ENCODE measurements at places on chromosomes 4 and X.
A peak's percentile ranks its signal among the peaks of the same experiment; 100 is the strongest.

- no peak for DNase-seq
Observed at GRCh38 chrX:100647095-100647494, 3.1 kb downstream of the SRPX2 start.

- no peak for DNase-seq
Observed at GRCh38 chr4:179278647-179279046, 1836.4 kb upstream of the AGA start.

DNA sequence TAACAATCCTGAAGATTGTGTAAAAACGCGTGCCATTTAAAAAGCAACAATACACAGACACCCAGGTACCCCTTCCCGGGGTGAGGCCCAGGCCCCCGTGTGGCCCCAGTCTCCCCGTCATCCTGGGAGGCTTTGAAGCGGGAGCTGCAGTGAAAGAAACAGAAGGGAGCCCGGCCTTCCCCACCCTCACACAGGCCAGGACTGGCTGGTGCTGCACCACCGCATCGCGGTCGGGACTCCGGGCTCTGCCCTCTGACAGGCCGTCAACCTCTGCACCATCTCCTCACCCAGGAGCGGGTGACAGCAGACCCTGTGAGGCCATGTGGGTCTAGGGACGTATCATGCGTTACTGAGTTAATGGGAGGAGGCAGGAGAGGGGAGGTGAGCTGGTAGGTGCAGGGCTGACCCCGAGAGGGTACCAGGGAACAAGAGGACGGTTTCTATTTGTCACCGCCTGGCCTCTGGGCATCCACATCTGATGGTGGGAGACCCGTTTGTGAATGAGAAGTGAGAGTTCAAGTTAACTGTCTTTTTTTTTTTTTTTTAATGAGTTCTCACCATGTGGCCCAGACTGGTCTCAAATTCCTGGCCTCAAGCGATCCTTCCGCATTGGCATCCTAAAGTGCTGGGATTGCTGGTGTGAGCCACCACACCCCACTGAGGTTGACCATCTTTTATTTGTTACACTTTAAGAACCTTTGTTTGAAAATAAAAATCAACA lies 27.3 kb downstream of the PIGG start:
- no peak for DNase-seq

DNA sequence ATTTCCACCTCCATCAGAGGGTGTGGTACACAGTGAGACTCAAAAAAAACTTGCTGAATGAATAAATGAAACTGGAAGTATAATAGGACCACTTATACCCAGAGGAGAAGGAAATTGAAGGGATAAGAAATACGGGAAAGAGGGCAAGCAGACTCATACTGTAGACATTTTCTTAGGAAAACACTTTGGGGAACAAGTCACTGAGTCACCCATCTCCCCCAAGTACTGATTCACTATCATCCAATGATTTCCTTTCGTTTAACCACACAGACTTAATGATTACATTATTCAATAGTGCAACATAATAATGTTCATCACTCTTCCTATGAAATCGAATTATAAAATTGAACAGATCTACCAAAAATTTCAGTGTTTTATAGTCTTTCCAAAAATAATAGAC lies 97.1 kb downstream of the LDB2 start:
- no peak for DNase-seq

GRCh38 chrX:39152106-39152649 lies 350.9 kb downstream of the MID1IP1 start:
- no peak for DNase-seq

DNA sequence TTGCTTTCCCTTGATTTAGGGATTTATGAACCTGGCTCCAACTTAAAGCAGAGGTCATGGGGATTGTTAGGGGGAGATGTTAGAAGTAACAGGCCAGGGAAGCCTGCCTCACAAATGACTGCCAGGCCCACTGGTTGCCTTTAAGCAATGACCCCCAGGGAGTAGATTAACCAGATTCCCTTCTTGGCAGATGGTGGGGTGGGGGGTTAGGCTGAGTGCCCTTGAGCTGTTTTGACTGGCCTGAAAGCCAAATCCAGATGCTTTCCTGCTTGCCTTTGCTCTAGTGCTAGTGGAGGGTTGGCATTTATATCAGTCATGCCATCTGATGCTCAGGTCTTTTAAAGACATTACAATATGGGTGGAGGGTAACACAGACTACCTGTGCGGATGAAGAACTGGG lies 128.1 kb downstream of the TMEM164 start:
- no peak for DNase-seq

DNA sequence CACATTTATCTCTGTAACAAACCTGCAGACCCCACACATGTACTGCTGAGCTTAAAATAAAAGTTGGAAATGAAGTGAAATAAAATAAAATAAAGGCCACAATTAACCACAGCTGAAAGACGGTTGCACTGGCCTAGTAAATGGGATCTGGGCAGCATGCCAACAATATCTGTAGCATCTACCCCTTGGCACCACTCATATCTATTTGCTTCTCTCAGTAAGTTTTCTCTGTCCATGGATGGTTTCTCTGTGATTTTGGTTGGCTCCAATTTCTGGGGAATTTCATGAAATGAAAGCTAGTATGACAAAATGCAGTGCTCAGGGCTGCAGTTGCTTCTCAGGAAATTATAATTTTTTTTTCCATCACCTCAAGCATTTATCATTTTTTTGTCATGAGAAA lies 172.0 kb upstream of the IL15 start:
- no peak for DNase-seq

DNA sequence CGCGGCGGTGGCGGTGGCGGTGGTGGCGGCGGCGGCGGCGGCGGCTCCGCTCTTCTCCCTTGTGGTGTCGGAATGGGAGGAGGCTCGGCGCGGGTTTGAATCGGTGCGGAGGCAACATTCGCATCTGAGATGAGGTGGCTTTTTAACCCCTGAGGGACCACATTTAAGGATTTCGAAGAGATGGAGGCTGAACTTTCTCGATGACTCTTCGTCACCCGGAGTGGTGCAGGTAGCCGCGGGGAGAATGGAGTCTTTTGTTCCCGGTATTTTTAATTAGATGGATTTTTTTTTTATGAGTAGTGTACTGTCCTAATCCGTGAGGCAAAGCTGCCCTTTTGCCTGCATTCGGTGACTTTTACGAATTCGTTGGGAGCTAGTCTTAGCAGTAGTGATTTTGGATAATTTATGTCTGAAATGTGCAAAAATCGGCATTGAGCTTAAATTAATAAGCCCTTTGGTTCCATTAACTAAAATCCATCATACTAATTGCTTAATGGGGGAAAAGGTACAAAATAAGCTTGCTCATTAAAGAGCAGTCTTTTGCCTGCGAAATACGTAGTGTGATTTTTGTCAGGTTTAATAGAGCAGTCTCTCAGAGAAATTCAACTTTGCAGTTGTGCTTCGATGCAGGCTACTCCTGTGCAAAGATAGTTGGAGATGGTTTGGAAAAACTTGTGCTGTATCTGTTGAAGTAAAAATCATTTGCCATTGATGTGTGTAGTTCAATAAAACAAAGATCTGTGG lies 206.2 kb downstream of the TENM3 start:
- DNase-seq: no peak

GRCh38 chr4:150581056-150581605 lies 820 bp upstream of the MAB21L2 start:
- DNase-seq: no peak

DNA sequence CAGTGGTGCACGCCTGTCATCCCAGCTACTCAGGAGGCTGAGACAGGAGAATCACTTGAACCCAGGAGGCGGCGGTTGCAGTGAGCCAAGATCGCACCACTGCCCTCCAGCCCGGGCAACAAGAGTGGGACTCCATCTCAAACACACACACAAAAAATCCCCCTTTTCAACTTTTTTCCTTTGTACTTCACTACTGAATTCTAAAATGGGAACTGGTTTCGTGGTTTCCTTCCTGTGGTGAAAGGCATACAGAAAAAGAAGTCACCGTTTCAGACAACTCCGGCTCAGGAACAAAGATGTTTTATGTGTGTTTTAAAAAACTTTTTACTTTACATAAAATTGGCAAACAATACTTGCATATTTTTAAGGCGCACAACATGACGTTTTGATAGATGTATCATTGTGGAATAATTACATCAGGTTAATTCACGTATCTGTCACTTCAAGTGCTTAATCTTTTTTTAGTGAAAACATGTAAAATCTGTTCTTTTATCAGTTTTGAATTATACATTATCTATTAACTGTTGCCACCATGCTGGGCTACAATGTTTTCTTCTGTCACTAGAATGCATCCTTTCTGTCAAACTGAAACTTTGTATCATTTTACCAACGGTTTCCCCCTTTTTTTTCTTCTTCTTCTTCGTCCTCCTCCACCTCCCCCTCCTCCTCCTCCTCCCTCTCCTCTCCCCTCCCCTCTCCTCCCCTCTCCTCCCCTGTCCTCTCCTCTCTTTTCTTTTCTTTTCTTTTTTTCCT lies 186.0 kb downstream of the CRLF2 start:
- DNase-seq: no peak

DNA sequence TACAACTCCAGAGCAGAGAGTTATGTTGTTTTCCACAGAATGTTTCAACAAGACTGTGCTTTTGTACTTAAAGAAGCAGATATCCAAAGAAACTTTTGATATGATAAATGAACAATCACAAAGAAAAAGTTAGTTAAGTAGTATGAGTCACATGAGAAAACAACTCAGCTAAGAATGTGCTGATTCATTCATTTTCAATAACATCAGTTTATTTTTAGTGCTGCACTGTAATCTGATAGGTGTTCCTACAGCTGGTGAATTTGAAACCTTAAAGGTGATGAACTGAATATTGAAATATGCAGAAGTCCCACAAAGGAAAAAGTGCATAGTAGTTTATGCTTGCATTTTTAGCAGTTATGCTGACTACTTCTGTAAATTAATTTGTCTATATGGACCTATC lies 180.3 kb upstream of the TENM3 start:
- DNase-seq: no peak

DNA sequence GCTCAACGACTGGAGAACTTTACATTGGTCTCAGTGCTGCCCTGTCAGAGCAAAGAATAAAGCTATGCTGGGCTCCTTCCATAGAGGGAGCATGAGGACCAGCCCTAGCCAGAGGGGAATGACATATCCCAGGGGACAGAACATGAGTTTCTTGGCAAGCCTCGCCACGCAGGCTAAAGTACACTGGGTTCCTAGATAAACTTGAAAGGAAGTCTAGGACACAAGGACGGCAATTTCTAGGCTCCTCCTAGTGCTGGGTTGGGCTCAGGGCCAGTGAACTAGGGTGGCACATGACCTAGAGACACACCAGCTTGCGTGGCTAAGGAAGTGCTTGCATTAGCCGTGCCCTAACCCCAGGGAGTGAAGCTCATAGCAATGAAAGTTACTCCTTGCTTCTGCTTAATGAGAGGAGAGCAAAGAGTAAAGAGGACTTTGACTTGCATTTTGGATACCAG lies 141.0 kb downstream of the MAB21L2 start:
- peak; percentile 23 for DNase-seq

- no peak for DNase-seq
Observed at GRCh38 chrX:133482056-133482952, 67.0 kb upstream of the GPC4 start.

- DNase-seq: no peak
Observed at GRCh38 chrX:115189646-115190635, 731 bp downstream of the RBMXL3 start.

- no peak for DNase-seq
Observed at GRCh38 chrX:16578218-16578617, 71.7 kb upstream of the S100G start.

GRCh38 chr4:29900336-29900735 lies 819.8 kb upstream of the PCDH7 start:
- no peak for DNase-seq

DNA sequence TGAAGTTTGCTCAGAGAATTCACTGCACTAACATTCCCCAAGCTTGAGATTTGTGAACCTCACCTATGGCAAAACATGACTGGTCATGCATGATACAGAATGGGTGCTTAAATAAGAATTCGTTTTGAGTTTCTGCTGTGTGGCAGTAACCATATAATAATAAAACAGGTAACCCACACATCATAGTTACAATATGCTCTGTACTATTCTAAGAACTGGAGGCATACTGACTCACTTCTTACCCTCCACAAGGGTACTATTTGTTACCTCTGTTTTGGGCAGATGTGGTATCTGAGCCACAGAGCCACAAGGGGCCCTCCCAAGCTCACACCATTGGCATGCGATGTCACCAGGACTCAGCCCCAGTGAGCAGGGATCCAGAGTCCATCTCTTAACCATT lies 17.6 kb downstream of the SLC2A9 start:
- no peak for DNase-seq

DNA sequence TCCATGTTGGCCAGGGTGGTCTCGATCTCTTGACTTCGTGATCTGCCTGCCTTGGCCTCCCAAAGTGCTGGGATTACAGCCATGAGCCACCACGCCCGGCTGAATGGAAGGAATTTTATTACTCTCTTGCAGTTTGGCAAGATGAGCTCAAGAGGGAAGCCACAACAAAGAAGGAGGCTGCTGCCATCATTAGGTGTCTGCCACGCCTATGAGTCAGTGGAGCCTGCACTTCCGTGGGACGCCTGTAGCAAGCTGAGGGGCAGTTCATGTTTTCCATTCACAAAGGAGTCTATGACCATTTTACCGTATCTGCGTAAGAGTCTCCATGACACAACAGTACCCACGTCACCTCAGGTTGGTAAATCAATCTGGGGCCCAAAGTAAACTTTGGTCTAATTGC lies 51.2 kb upstream of the CHRNA9 start:
- no peak for DNase-seq

GRCh38 chr4:150590631-150591030 lies 8.7 kb downstream of the MAB21L2 start:
- no peak for DNase-seq

- DNase-seq: no peak
Observed at GRCh38 chr4:96154676-96155075, 314.8 kb downstream of the PDHA2 start.

DNA sequence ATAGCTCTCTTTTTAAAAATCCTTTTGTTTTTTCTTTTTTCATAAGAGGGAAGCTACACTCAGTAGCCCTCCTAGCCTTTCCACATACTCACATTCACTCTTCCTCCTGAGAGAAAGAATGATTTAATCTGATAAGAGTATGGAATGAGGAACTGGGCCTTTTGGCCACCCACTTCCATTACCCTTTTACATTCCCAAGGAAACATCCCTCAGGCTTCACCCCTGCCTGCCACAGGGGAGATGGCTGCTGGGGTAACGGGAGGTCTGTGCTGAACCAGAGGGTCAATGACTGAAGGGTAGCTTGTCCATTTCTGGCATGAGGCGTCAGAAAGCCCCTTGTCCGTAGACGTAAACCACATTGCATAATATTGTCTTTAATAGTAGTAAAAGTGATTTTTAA lies 67.2 kb upstream of the CCSER1 start:
- DNase-seq: no peak

DNA sequence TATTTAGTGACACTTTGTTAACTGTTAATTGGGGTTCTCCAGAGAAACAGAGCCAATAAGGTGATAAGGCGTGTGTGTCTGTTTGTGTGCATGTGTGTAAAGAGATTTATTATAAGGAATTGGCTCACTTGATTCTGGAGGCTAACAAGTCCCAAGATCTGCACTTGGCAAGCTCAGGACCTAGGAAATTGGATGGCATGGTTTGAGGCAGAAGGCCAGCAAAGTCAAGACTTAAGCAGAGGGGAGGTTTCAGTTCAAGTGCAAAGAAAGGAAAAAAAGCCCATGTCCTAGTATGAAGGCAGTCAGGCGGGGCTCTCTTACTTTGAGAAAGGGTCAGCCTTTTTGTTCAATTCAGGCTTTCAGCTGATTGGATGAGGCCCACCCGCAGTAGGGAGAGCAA lies 314.1 kb downstream of the BMPR1B start:
- DNase-seq: no peak

- DNase-seq: no peak
Observed at GRCh38 chrX:96455078-96455477, 229.6 kb upstream of the DIAPH2 start.

Measured in omental fat pad (tissue), 4 donors.